GDM1 (cell line): ENCODE measurements at places on chromosomes 5 and 9.

DNA sequence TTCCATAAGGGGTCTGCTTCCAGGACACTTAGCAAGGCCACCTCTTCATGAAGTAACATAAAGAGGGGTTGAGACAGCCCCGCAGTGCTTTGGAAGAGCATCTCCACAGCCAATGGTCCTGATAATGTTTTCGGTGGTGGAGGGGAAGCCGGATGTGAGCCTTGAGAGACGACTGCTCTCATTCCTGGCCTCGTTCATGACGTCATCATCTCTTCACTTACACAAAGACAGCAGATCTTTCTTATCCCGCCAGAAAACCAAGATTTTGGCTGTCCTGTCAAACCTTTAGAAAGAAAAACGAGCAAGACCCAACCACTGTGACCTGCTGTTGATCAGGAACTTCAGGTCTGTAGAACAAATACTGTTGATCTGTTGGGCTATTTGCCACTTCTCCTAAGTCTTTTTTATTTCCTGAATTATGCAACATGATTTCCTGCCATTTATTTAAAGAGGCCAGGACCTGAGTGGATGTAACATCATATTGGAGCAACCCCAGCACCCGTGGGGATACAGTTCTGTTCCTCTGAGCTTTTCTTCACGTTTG lies 89.0 kb upstream of the IRX2 start:
- no peak for DNase-seq

DNA sequence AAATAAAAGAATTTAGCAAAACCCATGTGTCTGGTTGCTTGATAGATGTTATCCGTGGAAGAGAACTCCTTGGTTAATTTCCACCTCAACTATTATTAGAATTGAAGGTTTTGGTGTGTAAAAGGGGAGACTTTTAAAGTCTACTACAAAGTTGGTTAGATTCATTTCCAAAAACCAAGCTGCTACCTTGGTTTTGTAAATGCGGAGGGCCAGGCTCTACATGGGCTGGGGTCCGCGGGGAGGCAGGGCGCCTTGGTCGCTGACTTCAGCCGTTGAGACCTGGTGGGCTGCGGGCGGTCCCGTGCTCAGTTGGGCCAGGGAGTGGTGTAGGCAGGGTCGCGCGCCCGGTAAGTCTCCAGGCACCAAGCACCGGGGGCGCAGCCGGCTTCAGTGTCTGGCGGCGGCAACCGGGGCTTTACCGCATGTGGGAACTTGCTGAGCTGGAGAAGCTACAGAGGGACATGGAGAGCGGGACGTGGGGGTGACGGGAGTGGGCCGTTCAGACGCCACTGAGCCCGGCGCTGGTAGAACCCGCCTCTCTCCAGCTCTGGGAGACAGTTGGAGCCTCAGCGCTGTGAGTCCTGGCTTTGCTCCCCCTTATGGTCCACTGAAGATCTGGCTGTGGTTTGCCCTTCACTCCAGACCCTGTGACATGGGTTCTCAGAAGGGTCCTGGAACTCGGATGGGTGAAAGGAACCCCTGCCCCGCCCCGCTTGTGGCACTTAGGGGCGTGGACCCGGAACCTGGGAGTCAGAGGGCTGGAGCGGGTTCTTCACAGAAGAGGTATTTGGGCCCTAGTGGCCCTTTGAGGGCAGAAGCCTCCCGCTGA lies 11.8 kb downstream of the NR2F1 start:
- no peak for DNase-seq

GRCh38 chr9:22452415-22453010 lies 5.9 kb downstream of the DMRTA1 start:
- DNase-seq, result no peak

GRCh38 chr5:110258460-110259216 lies 467.8 kb downstream of the TMEM232 start:
- no peak for DNase-seq

- no peak for DNase-seq
Observed at GRCh38 chr9:136311051-136312008, 7.4 kb upstream of the CCDC187 start.

DNA sequence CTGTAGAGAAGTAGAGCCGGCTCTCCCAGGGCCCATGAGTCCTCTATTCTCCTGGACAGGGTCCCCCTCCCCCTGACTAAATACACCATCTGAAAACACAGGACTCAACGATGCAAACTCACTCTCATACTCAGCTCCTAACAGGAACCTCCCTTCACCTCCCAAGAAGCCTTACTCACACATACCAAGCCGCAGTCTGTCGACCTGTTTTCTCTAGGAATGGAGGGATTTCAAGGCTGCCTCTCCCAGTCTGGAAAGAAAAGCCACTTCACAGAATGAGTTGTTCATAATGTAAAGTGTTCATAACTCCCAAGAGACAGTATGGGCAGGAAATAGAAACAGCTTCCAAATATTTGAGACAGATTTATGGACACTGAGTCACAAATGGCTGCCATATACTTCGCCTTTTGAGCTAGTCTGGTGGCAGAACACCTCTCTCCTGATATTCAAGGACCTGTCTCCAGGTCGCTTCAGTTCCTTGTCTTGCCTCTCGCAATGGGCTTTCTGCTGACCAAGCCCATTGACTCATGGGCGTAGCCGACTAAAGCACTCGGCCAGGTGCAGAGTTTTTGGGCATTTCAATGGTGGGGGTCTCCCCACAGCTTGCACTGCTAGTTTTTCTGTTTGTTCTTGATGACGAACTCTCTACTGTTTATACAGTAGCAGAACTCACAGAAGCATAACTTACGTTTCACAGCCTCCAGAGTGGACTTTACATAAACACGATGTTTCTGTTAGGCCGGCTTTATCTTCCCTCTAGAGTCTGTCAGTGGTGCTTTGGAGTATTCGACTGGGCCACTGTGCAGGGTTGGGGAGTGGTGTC lies 25.0 kb upstream of the IL17B start:
- DNase-seq, result no peak

- no peak for DNase-seq
Observed at GRCh38 chr5:111211341-111211740, 12.8 kb upstream of the CAMK4 start.

DNA sequence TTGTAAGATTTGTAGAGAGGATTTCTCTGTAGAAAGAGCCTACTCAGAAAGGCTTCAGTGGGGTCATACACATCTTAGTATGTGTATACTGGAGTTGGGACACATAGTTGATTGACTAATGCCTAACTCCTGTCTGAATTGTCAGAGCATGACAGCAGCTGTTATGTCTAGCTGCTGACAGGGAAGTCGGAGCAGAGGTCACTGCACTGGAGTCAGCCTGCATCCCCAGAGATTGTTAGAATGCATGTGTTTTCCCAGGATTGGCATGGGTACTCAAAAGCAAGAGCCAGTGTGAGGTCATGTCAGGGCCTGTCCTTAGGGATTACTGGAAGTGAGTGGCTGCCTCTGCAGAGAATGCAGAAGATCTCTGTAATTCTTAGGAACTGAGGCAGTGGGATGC lies 82.7 kb downstream of the ITGA1 start:
- no peak for DNase-seq

GRCh38 chr9:95452176-95452575 lies 64.6 kb downstream of the PTCH1 start:
- DNase-seq, result no peak

GRCh38 chr5:121762426-121762825 lies 89.3 kb upstream of the FTMT start:
- DNase-seq, result no peak
